GM03348 (cell line): ENCODE measurements at places on chromosomes 12 and 14.
A peak's percentile ranks its signal among the peaks of the same experiment; 100 is the strongest.

GRCh38 chr14:54450535-54450934 is 9.4 kb upstream of the CNIH1 start:
- DNase-seq: peak; percentile 76

DNA sequence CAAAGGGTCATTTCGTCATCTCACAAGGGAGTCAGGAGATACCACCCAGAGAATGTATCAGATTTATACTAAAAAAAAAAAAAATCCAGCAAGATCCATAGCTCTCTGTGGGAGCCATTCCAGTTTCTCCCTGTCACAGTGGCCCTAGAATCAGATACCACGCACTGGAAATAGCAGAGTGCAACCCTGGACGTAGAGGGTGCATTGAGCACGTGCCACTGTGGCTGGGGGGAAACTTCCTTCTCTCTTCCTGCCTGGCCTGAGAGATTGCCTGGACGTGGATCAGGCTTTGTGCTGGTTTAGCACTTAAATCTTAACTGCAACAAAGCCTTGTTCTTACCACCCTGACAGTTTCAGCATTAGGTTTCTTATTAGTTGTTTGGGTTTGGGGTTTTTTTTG is 124.3 kb downstream of the FBXL14 start:
- no peak for DNase-seq

GRCh38 chr12:46369474-46370379 is 2.8 kb downstream of the SLC38A2 start:
- DNase-seq: no peak

GRCh38 chr14:38481952-38482678 is 226.2 kb upstream of the CLEC14A start:
- DNase-seq: peak; percentile 32

GRCh38 chr12:15732341-15733061 is 56.7 kb downstream of the EPS8 start:
- DNase-seq: peak; percentile 27

GRCh38 chr12:93743999-93744689 is 67.0 kb downstream of the CRADD start:
- DNase-seq: no peak

DNA sequence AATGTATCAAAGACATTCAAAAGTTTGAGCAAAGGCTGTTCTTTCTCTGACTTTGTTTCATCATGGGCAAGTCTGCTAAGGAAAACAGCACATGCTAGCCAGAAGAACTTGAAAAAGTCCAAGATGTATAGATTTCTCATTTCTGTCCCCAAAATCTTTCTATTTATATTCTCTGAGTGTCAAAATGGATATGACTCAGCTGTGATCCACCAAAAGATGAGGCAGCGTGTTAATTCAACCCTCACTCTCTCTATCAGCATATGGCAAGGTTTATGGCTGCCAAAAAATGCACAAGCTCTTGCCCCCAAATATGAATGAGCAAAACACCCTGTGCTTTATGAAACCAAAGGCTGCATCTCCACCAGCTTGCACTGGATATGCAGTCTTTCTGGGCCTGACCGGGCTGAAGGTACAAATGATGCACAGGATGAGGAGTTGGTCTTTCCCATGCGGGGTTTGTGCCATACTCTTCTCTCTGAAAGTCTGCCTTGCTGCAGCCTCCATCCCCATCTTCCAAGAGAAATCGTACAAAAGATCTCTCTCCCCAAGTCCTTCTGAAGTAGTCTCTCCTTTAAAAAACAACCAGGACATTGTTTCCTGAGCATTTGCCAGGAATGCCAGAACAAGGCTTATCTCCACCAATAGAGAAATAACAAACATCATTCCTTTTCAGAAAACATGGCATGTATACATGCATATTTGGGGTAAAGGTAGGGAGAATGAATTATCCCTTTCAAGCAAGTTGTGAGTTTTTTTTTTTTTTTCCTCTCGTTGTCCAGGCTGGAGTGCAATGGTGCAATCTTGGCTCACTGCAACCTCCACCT is 203.4 kb downstream of the TMX1 start:
- peak; percentile 22 for DNase-seq

DNA sequence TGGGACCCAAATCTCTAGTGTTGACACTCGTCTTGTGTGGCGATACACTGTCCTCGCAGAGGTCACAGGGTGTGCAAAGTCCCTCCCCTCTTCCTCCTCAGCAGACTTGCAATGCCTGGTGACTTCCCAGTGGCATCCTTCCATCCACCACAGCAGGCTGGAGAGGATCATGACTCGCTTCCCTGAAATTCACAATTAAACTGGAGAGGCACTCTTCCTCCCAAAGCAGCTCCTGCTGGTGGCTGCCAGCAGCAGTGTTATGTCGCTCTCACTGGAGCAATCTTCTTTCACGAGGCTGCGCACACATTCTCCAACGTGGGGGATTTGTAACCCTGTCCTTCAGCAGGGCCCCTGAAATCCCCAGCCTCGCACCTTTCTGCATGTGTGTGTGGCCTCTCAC is 145.2 kb upstream of the TMCC3 start:
- peak; percentile 67 for DNase-seq

- no peak for DNase-seq
These were observed 25.7 kb downstream of the DHX37 start for GRCh38 chr12:124963211-124963610.

GRCh38 chr14:78345131-78345744 is 175.1 kb downstream of the NRXN3 start:
- no peak for DNase-seq

- no peak for DNase-seq
These were observed 3.0 kb downstream of the NTF3 start for GRCh38 chr12:5434647-5435560.
